ENCODE measurements at places on chromosomes 7 and 10.

- no peak for DNase-seq
Measured at GRCh38 chr7:143849785-143850479, 52.0 kb downstream of the TCAF1 start.

DNA sequence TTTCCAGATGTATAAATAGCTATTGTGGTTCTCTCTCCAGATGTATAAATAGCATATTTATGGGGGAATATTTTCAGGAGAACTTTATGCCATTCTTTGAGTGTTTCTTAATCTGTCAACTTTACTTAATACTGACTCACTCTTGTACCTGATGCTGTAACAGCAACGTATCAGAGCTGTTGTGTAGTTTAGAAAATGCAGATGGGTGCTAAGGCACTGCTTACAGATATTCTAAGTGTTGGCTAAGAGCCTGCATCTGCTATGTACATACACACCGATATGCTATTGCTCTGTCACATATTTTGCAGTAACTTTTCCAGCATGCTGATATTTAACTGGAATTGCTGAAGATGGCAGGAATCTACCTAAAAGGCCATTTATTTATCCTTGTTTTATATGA is 71.9 kb downstream of the WDR37 start:
- DNase-seq: no peak

DNA sequence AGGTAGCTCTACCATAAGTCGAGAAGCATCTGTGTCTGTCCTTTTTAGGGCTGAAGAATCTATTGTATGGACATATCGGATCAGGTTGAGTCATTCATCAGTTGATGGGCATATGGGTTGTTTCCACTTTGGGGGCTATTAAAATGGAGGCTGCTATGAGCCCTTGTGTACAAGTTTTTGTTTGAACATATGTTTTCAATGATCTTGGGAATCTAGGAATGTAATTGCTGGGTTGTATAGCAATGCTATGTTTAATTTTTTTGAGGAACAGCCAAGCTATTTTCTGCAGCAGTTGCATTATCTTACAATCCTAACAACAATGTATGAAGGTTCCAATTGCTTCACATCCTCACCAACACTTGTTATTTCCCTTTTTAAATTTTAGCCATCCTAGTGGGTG is 46.4 kb upstream of the HABP2 start:
- DNase-seq: no peak

DNA sequence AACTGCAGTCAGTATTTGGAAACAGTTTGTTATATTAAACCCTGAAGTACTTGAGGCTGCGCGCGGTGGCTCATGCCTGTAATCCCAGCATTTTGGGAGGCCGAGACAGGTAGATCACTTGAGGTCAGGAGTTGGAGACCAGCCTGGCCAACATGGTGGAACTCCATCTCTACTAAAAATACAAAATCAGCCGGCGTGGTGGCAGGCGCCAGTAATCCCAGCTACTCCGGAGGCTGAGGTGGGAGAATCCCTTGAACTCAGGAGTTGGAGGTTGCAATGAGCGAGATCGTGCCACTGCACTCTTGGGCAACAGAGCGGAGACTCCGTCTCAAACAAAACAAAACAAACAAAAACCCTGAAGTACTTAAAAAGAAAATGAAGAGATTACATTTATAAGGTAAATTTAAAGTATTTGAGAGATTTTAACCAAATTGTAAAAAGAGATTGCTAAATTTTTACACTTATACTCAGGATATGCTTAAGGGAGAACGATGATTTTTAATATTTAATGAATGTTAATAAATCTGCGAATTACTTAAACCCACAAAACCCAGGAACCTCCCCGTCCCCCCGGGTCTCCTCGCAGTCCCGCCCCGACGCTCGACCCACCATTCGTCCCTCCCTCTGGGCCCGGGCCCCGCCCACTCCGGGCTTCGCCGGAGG is 425 bp upstream of the MTG1 start:
- DNase-seq: no peak

GRCh38 chr10:110556969-110557601 is 10.4 kb upstream of the SMC3 start:
- DNase-seq: peak; percentile 83

DNA sequence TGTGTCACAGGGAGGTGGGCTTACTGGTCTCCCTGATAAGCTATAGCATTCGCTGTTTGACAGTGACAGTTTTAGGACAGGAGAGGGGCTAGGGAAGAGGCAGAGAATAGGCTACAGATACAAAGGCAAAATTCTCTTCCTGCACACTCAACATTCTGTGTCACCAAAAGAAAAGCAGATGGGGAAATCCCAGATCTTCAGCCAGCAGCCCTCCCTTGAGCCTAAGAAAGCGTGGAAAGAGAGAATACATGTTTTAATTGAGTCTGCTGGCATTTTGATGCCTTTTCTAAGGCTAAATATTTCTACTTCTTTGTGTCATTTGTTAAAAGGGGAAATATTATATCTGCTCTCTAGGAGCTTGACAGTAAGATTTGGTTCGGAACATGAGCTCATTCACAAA is 247.0 kb downstream of the TRIL start:
- no peak for DNase-seq

- no peak for DNase-seq
Measured at GRCh38 chr10:71366690-71367089, 30.0 kb upstream of the CDH23 start.

GRCh38 chr10:34539533-34540315 is 275.4 kb downstream of the PARD3 start:
- peak; percentile 37 for DNase-seq

DNA sequence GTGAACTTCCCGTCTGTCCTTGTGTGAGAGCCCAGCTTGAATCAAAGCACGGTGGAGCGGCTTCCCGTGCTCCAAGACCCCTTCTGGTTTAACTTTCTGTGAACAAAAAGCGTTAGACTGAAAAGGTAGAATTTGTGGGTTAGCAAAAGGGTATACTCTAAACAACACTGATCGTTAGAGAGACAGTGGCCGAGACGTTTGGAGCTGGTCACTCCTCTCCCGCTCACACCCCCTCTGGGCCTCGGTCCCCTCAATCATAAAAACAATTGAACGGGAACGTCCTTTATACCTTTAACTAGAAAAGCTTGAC is 502 bp downstream of the PRKRIP1 start:
- DNase-seq: peak; percentile 25
